ENCODE measurements at places on chromosomes 3 and 15. TPM values are rescaled to one million over a fixed set of nuclear protein-coding genes. Genes with fewer than 3 reads are reported as not detected.

HRG gene
- not detected for total RNA-seq

DNAJA4 gene
- total RNA-seq: 10.6 TPM

NR2F2 gene
- total RNA-seq: 30.6 TPM

WDR72 gene
- total RNA-seq: not detected

BOC gene
- 10.5 TPM for total RNA-seq

FBXO40 gene
- total RNA-seq: not detected

CCDC54 gene
- not detected for total RNA-seq

HHLA2 gene
- total RNA-seq: not detected

BAHD1 gene
- total RNA-seq: 13.2 TPM

NDUFB4 gene
- 169 TPM for total RNA-seq

ACKR4 gene
- 0.31 TPM for total RNA-seq

COL6A6 gene
- not detected for total RNA-seq

TTC23 gene
- total RNA-seq: 14.9 TPM

CHRD gene
- total RNA-seq: not detected

All from foreskin keratinocyte (primary cell).